ENCODE measurements at places on chromosomes 13 and 19.
A peak's percentile ranks its signal among the peaks of the same experiment; 100 is the strongest.

DNA sequence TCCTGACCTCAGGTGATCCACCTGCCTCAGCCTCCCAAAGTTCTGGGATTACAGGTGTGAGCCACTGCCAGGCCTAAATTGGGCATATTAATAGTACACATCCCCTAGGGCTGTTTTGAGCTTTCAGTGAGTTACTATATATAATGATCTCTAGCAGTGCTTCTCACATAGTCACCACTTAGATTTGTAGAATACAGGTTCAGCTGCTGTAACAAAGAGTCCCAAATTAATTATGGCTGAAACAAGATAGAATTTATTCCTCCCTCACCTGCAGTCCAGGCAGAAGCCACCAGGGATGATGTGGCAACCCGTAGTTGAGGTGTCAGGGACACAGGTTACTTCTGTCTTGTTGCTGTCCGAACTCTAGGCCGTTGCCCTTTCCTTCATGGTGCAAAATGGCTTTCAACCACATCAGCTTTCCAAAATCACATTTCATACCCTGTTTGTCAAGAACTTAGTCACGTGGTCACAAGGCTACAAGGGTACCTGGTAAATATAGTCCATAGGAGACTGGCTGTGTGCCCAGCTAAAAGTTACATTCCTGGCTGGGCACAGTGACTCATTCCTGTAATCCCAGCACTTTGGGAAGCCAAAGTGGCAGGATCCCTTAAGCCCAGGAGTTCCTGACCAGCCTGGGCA lies 2.9 kb downstream of the PROSER3 start:
- no peak for DNase-seq

DNA sequence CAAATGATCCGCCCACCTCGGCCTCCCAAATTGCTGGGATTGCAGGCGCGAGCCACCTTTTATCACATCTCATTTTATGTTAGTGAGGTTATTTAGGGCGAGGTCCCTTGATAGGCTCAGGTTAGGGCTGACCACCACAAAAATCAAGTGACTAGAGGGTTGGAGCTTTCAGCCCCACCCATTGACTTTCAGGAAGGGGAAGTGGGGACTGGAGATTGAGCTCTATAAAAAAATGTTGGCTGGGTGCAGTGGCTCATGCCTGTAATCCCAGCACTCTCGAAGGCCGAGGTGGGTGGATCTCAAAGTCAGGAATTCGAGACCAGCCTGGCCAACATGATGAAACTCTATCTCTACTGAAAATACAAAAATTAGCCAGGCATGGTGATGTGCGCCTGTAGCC lies 20.1 kb downstream of the FPR3 start:
- no peak for DNase-seq

DNA sequence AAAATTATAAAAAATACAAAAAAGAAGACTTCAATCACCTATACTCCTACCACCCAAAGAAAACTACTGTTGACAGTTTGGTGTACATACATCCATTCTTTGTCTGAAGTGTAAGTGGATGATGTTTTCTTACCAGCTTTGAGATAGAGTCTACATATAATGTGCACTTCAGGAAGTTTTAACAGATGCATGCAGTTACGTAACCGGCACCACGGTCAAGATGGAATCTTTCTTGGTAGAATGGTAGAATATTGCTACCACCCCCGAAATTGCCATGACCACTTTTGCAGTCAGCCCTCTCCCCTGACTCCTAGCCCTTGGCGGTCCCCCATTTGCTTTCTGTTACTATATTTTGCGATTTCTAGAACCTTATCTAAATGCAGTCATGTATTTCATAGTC lies 1.4 kb downstream of the CUL4A start:
- peak; percentile 59 for DNase-seq

GRCh38 chr13:79581870-79582315 lies 100.9 kb downstream of the NDFIP2 start:
- DNase-seq, result no peak

- DNase-seq, result no peak
Measured at GRCh38 chr19:806815-807421, 9.7 kb downstream of the PTBP1 start.

GRCh38 chr19:44072543-44073401 lies 813 bp downstream of the ZNF284 start:
- peak; percentile 22 for DNase-seq

DNA sequence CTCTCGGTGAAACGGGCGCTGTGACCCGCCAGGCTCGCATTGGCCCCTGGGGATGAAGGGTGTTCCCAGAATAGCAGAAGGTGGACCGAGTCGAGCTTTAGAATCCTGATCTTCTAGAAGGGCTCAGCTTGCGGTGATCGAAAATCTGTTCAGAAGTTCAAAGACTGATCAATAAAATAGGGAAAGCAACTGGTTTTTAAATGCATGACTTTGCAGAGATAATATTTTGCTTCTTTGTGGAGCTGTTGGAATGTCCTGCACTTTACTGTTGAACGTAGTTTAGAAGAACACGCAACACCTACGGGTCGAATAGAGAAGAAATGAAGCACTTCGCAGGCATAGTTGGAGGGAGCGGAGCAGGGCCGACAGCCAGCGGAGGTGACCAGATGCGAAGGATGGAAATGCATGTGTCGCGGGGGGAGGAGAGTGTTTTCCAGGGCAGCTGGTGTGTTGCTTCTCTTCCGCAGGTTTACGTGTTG lies 766 bp downstream of the CEBPG start:
- DNase-seq, result peak; percentile 35

GRCh38 chr19:3698386-3698950 lies 1.8 kb downstream of the PIP5K1C start:
- DNase-seq, result peak; percentile 58

DNA sequence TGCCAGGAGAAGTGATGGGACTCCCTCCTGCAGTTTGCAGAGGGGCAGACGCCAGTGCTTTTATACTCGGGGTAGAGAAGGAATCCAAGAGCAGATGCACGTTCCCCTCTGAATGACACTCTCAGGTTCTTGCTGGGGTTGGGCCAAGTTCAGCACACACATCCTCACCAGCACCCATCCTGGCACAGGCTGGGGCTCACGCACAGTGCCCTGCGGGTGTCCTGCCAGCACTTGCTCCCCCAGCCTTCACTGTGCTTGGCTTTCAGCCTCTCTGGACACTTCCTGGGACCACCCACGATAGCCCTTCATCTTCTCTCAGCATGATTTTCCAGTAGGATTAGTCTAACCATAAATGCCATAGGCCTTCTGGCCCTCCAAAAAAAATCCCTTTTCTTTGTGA lies 158.6 kb downstream of the ZNF536 start:
- no peak for DNase-seq

DNA sequence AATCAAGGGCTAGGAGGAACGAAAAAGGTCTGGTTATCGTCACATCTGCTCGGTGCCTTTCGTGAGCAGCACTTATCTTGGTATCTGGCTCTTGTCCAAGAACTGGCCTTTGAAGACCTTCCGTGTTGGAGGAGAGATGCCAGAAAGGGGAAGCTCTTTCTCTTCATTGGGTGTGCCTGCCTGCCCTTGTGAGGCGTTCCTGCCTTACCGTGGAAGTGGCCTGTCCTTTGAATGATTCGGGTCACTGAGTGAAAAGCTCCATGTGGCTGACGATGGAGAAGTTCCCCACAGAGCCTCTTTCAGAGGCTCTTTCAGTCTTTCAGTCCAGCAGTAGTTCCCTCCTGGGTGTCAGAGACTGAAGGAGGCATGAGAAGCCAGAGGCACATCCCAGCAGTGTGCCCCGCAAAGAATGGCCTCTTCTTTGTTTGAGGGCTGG lies 121.5 kb upstream of the SLC10A2 start:
- peak; percentile 69 for DNase-seq

DNA sequence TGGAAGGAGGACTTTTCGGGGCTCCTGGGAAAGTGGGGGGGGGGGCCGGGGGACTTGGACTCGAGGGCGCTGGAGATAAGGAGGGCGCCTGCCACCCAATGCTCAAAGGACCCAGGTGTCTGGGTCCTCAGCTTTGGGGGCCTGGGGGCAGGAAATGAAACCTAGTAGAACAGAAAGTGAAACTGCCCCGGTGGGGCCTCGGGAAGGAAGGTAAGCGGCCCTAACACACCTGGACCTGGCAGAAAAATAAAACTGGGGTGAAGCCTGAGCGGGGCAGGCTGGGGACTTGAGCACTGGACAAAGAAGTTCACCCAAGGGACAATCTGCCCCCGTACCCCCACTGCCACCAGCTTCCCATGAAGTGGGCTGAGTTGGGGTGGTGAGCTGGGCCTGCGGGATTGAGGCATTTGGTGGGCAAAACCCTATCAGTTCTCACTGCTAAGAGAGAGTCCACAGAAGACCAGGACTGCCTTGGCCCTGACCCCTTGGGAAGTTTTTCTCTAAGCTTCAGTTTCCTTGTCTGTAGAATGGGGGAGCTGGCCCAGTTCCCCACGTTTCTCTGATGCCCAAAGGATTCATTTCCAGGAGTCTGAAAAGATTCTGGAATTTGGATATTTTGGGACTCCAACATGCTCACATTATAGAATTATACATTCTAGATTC lies 2.3 kb downstream of the PRKD2 start:
- no peak for DNase-seq

GRCh38 chr13:46367617-46368327 lies 19.3 kb downstream of the RUBCNL start:
- DNase-seq, result no peak

DNA sequence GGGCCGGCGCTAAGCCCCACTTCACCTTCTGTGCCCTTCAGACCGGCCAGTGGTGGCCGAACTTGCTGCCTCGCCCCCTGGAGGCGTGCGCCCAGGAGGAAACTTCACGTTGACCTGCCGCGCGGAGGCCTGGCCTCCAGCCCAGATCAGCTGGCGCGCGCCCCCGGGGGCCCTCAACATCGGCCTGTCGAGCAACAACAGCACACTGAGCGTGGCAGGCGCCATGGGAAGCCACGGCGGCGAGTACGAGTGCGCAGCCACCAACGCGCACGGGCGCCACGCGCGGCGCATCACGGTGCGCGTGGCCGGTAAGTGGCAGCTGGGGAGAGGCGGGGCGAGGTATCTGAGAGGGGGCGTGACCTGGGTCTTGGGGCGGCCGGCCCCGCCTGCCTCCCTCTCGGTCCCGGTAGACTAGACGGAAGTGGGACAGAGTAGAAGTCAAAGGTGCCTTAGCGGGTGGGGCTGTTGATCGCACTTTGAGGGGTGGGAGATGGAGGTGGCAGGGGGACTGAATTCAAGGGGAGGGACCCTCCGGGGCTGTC lies 5.6 kb downstream of the ICAM5 start:
- peak; percentile 78 for DNase-seq

DNA sequence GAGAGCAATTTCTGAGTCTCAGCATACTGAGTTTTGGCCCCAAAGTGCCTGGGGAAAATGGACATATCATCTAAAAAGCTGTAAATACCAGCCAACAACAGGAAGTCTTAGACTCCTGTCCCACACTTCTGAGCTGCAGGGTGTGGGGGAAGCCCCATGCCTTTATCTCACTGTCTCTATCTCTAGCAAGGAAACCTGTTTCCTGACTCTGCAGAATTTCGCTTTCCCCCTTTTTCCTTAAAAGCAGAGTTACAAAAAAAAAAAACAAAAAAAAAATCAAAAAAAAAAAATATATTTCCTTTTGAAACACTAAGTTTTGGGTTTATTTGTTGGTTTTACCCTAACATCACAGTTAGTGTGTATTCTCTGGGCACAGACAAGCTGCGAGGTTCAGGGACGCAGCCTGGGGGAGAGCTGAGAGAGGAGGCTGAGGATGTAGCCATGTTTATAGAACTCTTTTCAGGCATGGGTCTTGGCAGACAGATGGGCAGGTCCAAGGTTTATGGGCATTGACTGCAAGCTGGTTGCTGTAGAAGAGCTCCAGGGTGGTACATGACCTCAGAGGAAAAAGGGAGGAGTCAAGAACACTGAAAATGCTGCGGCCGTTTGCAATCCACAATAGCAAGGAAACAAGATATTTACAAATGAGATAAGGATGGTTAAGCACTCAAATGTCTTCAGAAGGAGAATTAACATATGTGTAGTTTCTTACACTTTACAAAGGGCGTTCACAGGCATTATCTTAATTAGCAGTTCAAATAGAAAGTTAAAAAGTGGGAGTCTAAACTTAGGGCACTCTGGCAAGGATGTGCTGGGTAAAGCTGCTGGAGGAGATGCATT lies 4.9 kb downstream of the MBNL2 start:
- DNase-seq, result peak; percentile 93

DNA sequence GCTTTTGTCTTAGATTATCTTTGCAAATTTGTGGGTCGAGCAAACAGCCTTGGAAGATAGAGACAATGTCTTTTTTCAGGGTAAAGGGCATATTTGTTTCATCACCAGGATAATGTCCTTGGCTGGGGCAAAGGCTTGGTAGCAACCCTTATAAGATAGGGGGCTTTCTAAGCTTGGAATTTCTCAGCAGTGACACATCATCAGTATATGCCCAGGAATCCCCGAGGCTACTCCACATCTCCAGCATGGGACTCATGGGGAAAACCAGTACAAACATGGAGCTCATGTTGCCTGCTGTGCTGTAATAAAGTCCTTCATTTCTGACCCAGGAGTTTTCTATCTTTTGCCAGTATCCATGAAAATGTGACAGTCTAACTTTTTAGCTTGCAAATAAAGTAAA lies 77.1 kb downstream of the DCLK1 start:
- DNase-seq, result no peak

GRCh38 chr13:114143806-114144605 lies 11.6 kb upstream of the RASA3 start:
- peak; percentile 70 for DNase-seq

Measured in hematopoietic multipotent progenitor cell treated with erythropoietin and hydrocortisone succinate and interleukin-3 and kit ligand, for 4 days (in vitro differentiated cells).